Stomach (tissue), 19 donors: ENCODE measurements at places on chromosomes 13 and 19.

- peaks cover 6% of the 10 kb centered on the region for H3K27me3 ChIP-seq
- no peaks in the 10 kb centered on the region for H3K4me1 ChIP-seq
- DNase-seq = no peak
- H3K4me3 ChIP-seq = no peak overlapping the region
Measured at GRCh38 chr19:32866061-32866460, 3.5 kb downstream of the SLC7A9 start.

GRCh38 chr13:97028441-97029299 lies 34.4 kb upstream of the OXGR1 start:
- H3K4me1 ChIP-seq = no peaks in the 10 kb centered on the region
- DNase-seq = peak; percentile 67
- no peaks in the 10 kb centered on the region for H3K36me3 ChIP-seq
- no peaks in the 10 kb centered on the region for H3K27me3 ChIP-seq

- peak overlapping the region; percentile 75 for H3K4me3 ChIP-seq
- H3K36me3 ChIP-seq = peaks cover 16% of the 10 kb centered on the region
- H3K27me3 ChIP-seq = no peaks in the 10 kb centered on the region
- peaks cover 50% of the 10 kb centered on the region for H3K4me1 ChIP-seq
- peak overlapping the region; percentile 91 for H3K27ac ChIP-seq
Measured at GRCh38 chr19:5903056-5903623, 450 bp downstream of the NDUFA11 start.

DNA sequence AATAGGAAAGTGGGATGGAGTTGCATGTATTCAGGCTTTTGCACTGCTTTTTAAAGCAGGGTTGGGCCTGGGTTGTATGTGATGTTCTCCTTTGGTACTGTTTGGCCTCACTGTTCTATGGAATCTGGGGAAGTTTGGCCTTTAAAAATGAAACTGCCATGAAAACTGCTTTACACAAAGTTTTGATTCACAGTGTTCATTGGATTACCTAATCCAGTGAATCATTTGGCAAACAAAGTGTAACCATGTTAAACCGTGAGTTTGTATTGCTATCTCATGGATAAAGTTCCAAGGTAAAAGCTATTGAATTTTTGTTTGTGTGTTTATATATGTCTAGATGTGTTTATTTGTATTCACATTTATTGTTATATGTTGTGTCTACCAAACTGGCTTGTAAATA lies 1658.6 kb downstream of the OLFM4 start:
- no peaks in the 10 kb centered on the region for H3K36me3 ChIP-seq
- H3K27ac ChIP-seq = no peak overlapping the region
- no peak overlapping the region for H3K4me3 ChIP-seq
- H3K27me3 ChIP-seq = no peaks in the 10 kb centered on the region
- no peaks in the 10 kb centered on the region for H3K4me1 ChIP-seq
- DNase-seq = no peak
